ENCODE measurements at places on chromosomes 12 and 14. TPM values are rescaled to one million over a fixed set of nuclear protein-coding genes. Genes with fewer than 3 reads are reported as not detected.

NAB2 gene
- 51.8 TPM for total RNA-seq

CLEC4D gene
- not detected for total RNA-seq

NKX2-1 gene
- total RNA-seq: not detected

ZDHHC22 gene
- total RNA-seq: not detected

TOMM20L gene
- total RNA-seq: not detected

GDF3 gene
- not detected for total RNA-seq

ARHGDIB gene
- 11.4 TPM for total RNA-seq

NDRG2 gene
- 1.0 TPM for total RNA-seq

LRRC23 gene
- 12.4 TPM for total RNA-seq

ISM2 gene
- 3.2 TPM for total RNA-seq

DHH gene
- 0.07 TPM for total RNA-seq

OLR1 gene
- not detected for total RNA-seq
